ENCODE measurements at places on chromosomes 6 and 20. TPM values are rescaled to one million over a fixed set of nuclear protein-coding genes. Genes with fewer than 3 reads are reported as not detected.

- no peak overlapping the region for H3K4me3 ChIP-seq
- DNase-seq = no peak
- no peaks in the 10 kb centered on the region for H3K36me3 ChIP-seq
- H3K27me3 ChIP-seq = no peaks in the 10 kb centered on the region
Observed at GRCh38 chr6:80480421-80481157, 374.1 kb downstream of the BCKDHB start.

GRCh38 chr6:73389854-73390253, 4.8 kb upstream of the DDX43 start:
- H3K36me3 ChIP-seq = peaks cover 24% of the 10 kb centered on the region
- H3K27me3 ChIP-seq = no peaks in the 10 kb centered on the region
- no peak for DNase-seq

GRCh38 chr6:56938649-56939191, 16.2 kb upstream of the BEND6 start:
- H3K36me3 ChIP-seq = no peaks in the 10 kb centered on the region
- no peak overlapping the region for H3K27ac ChIP-seq
- H3K4me1 ChIP-seq = no peaks in the 10 kb centered on the region

DNA sequence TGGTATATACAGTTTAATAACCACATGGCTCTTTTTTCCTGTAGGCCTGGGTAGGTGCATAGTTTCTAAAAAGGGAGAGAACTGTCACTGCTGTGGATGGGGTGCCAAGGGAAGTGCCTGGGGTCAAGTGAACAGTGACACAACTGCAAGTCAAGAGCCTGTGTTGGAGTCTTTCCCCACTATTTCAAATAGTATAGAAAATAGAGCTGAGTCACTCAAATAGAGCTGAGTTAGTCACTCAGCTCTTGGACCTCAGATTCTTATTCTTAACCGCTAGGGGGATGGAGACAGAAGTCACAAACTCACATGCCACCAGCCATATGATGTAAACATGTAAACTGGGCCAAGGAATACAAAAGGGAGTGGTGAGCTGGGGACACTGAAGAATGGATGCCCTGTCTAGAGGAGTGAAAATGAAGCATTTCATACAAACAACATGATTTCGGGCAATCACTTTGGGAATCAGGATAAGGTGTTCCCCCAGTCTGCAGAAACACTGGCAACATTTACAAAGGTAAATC, 2.1 kb downstream of the NQO2 start:
- no peaks in the 10 kb centered on the region for H3K27me3 ChIP-seq
- H3K27ac ChIP-seq = peak overlapping the region; percentile 41
- peaks cover 31% of the 10 kb centered on the region for H3K36me3 ChIP-seq
- H3K4me1 ChIP-seq = peaks cover 37% of the 10 kb centered on the region
- peak; percentile 38 for DNase-seq

GRCh38 chr6:119834418-119834817, 484.9 kb upstream of the MAN1A1 start:
- no peak overlapping the region for H3K27ac ChIP-seq
- H3K4me3 ChIP-seq = no peak overlapping the region
- H3K27me3 ChIP-seq = peaks cover 4% of the 10 kb centered on the region
- H3K36me3 ChIP-seq = no peaks in the 10 kb centered on the region
- no peaks in the 10 kb centered on the region for H3K4me1 ChIP-seq

GRCh38 chr6:18527836-18528743, 140.9 kb downstream of the RNF144B start:
- peaks cover 4% of the 10 kb centered on the region for H3K27me3 ChIP-seq
- no peak overlapping the region for H3K27ac ChIP-seq
- no peak for DNase-seq
- no peak overlapping the region for H3K4me3 ChIP-seq
- H3K36me3 ChIP-seq = no peaks in the 10 kb centered on the region

- H3K27ac ChIP-seq = no peak overlapping the region
- H3K36me3 ChIP-seq = no peaks in the 10 kb centered on the region
- no peak overlapping the region for H3K4me3 ChIP-seq
- peaks cover 6% of the 10 kb centered on the region for H3K4me1 ChIP-seq
- peaks cover 67% of the 10 kb centered on the region for H3K27me3 ChIP-seq
Observed at GRCh38 chr6:35216412-35216732, 2.6 kb downstream of the SCUBE3 start.

DNA sequence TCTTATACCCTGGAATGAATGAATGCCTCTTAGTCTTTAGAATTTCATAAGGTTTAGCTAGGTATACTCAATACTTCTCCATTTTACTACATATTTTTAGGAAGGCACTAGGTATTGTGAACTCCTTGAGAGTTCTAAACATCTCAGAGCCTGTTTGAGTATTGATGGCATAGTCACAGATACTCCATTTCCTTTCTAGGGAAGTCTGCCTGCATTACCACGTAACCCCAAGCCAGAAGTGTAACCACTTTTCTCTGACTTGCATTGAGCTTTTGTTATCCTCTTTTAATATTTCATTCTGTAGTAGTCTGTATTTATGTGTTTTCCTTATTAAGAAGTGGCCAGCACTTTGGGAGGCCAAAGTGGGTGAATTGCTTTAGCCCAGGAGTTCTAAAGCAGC, 12.2 kb downstream of the TOP1 start:
- H3K27ac ChIP-seq = peak overlapping the region; percentile 73
- H3K36me3 ChIP-seq = peaks cover 52% of the 10 kb centered on the region
- no peak overlapping the region for H3K4me3 ChIP-seq
- DNase-seq = no peak

GRCh38 chr6:49479308-49479970, 16.3 kb downstream of the CENPQ start:
- H3K4me3 ChIP-seq = no peak overlapping the region
- no peaks in the 10 kb centered on the region for H3K27me3 ChIP-seq
- peaks cover 2% of the 10 kb centered on the region for H3K4me1 ChIP-seq

DNA sequence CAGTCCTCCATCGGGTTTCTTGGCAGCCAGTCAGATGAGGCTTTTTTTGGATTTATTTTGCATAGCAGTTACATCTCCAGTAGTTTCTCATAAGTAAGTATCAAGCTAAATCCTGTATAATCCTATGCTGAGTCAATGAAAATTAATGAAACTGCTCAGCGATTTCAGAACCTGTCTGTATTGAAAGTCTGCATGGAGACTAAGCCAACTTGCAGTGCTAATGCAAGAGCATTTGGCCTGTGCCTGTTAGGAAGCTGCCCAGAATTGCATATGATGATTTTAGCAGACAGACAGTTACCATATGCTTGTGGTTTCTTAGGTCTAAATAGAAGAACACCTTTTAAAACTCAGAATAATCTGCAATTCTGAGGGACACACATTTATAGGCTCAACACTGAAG, 25.2 kb upstream of the LRRN4 start:
- H3K27ac ChIP-seq = no peak overlapping the region
- H3K4me1 ChIP-seq = peaks cover 2% of the 10 kb centered on the region
- no peak overlapping the region for H3K4me3 ChIP-seq
- no peak for DNase-seq
- H3K27me3 ChIP-seq = peaks cover 13% of the 10 kb centered on the region
- no peaks in the 10 kb centered on the region for H3K36me3 ChIP-seq

GRCh38 chr6:150202934-150203333, 60.1 kb downstream of the PPP1R14C start:
- peaks cover 8% of the 10 kb centered on the region for H3K27me3 ChIP-seq
- no peak for DNase-seq
- H3K4me1 ChIP-seq = peaks cover 3% of the 10 kb centered on the region

DNA sequence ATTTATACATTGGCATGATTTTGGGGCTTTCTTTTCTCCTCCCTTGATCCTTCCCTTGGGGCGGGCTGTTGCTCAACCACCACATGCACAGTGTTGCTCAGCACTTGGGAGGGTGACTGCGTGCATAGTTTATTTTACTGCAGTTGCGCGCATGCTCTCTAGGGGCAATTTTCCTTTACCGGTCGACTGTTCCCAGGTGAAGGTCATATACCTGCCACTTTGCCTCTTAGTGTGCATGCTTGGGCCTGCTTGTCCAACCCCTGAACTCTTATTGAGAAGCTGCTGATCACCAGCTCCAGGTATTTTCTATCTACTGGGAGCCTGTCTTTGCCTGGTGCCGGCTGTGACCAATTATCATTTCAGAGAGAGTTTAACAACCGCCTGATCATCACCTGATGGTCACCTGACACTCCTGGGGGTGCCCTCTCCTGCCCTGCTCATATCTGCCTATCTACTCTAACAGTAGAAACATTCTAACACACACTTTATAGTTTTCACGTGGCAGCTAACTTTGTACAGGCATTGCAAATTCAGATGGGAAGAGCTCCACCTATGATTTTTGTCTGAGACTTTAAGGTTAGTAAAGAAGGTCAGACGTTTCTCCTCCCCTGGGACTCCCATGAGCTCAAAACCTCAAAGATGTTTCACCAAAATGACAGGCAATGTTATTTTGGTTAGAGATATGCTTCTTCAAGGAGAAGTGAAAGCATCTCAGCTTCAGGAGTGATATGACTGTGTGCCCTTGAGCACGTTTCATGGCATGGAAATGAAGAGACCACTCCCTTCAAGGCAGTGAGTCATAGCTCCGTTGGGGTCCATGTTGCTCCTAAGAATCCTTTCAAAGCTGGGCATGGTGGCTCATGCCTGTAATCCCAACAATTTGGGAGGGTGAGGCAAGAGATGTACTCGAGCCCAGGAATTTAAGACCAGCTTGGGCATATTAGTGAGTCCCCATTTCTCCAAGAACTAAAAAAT, 227.5 kb upstream of the MYLIP start:
- peak; percentile 44 for DNase-seq
- peaks cover 34% of the 10 kb centered on the region for H3K4me1 ChIP-seq
- H3K27ac ChIP-seq = peak overlapping the region; percentile 44
- H3K27me3 ChIP-seq = no peaks in the 10 kb centered on the region

Gene DNAH8
- 0.05 TPM for total RNA-seq

Gene WFDC9
- total RNA-seq = not detected

Data from activated CD4-positive, alpha-beta memory T cell treated with anti-CD3 and anti-CD28 coated beads, Interleukin-2, amount 10 ng/mL, durations not matched to agents 7 days and 5 days (primary cell).